ENCODE measurements at places on chromosomes 7 and 10.

GRCh38 chr10:23516530-23516929 is 77.7 kb downstream of the OTUD1 start:
- DNase-seq: peak; percentile 51

GRCh38 chr7:129574487-129574886 is 37.0 kb upstream of the NRF1 start:
- no peak for DNase-seq

DNA sequence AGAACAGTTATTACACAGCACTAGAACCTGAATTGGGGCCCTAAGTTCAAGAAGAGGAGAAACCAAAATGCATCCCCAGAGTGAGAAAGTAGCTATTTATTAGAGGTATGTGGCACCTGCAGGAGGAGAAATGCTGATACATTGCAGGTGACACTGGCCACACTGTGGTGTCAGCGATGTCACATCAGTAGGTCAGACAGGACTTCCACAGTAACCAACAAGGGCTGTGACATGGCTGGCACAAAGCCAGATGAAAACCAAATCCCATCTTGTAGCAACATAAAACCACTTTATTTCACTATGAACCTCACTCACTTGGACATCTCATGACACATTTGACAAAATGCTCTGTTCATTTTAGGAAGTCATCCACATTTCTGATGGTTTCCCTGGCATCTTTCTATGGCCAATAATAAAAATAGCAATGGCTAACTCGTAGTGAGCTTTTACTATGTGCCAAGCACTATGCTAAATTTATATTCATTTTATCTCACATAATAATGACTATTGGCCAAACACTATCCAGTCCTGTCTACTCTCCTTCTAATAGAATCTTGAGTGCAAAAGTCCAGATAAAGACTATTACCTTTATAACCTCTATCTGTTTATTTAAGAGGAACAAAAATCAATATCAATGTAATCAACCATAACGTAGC is 154.2 kb downstream of the TSPAN12 start:
- DNase-seq: no peak

DNA sequence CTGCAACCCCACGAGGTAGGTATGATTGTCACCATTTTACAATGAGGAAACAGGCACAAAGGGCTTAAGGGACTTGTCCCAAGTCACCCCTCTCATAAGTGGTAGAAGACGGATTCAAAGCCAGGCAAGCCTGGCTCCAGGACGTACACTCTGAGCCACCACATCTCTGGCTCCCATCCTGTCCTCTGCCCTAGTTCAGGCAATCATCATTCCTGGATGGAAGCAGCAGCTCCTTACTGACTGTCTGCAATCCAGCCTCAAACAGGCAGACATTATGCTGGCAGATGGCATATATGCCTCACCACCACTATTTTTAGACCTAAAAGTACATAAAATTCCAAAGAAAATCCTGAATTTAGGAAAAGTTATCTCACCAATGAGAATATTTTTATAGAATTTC is 100.7 kb downstream of the USP6NL start:
- no peak for DNase-seq

- DNase-seq: no peak
Measured at GRCh38 chr7:131404226-131404911, 76.7 kb downstream of the MKLN1 start.
